Tibial nerve (tissue), 4 donors: ENCODE measurements at places on chromosomes 12 and 14. TPM values are rescaled to one million over a fixed set of nuclear protein-coding genes. Genes with fewer than 3 reads are reported as not detected.

SLC38A6 gene
- 34.2 TPM for total RNA-seq

TOMM20L gene
- total RNA-seq: not detected

DNA sequence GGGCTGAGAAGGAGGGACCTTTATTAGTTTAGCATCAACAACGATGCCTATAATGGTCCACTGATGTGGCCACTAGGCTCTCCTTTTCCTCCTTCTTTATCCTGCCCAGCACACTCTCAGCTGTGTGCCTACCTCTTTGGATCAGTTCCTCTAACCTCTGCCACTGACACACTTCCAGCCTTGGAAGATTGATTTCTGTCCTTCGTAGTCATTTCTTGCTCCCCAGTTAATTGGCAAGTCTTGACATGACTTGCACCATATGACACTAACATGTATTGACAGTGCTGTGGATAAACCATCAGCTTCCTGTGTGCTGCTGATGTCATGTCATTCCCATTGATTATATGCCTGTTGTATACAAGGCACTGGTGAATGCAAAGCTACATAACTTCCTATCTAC, 90.2 kb upstream of the PLEKHG7 start:
- DNase-seq: no peak

CCDC175 gene
- total RNA-seq: not detected

DNA sequence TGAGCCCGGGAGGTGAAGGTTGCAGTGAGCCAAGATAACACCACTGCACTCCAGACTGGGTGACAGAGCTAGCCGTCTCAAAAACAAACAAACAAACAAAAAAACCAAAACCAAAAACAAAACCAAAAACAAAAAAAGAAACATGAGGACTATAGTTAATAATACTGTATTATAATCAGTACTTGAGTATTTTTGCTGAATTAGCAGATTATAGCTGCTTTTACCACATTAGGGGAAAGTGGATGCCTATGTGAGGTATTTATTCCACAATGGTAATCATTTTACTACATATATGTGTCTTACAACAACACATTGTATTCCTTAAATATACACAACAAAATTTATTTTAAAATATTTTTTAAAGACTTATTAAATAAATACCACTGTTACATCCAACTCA, 101.4 kb upstream of the PPP4R3A start:
- no peak for DNase-seq

SCNN1A gene
- 15.9 TPM for total RNA-seq

DNA sequence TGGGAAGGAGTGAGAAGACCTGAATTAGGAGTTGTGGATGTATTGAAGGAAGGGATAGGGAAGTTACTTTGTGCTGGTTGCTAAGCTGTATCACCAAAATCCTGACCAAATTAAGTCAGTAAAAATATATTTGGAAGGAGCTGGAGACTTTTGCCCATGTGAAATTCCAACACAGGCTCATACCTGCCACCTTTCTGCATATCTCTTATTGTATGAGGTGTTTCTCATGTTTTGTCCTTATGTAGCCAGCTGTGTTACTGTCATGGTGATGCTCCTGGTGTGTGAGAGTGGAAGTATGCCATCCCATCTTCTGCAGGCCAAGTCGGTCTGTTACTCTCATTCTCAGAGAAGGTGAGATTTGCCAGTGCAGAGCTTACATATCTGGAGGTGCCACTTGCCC, 29.4 kb upstream of the RNU6-8 start:
- no peak for DNase-seq

- no peak for DNase-seq
Observed at GRCh38 chr12:45389426-45389825, 173.5 kb downstream of the ANO6 start.

DNA sequence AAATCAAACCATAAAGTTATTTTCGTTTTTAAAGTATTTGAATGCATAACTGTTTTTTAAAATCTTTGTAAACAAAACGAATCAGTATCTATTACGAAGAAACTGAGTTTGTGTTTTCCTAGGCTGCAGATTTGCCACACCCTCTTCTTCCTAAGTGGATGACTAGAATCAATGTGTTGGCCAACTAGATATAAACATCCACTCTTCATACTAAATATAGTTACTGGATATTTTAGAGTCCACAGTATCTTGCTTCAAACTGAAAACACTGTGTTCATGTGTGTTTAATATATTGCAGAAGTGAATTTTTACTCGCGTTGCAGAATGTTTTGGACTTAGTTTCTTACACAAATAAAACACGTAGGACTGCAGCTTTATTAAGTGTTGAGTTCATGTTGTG, 63.2 kb downstream of the KLHL28 start:
- DNase-seq: no peak

SERPINA6 gene
- not detected for total RNA-seq

DNA sequence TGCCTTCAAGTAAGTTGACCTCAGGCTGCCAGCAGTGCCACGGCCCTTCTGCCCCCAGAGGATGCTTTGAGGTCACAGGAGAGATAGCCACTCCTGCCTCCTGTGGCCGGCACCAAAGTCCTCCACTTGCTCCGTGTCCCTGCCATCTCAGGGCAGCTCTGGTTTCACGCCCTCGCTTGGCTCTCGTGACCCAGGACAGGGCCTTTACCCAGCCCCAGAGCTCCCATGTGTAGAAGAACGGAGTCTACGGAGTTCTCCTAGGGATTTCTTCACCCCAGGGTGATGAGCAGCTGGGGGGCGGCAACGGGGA, 178.1 kb downstream of the ADGRD1 start:
- DNase-seq: no peak

GLT1D1 gene
- total RNA-seq: 0.60 TPM

PZP gene
- not detected for total RNA-seq

RNF212B gene
- not detected for total RNA-seq

- no peak for DNase-seq
Observed at GRCh38 chr12:19671695-19672094, 232.4 kb downstream of the AEBP2 start.

- DNase-seq: no peak
Observed at GRCh38 chr14:105601360-105602242, 75.2 kb downstream of the TMEM121 start.

GRCh38 chr14:105196265-105196960, 15.3 kb upstream of the NUDT14 start:
- no peak for DNase-seq

GRCh38 chr12:5258926-5259325, 173.0 kb upstream of the NTF3 start:
- DNase-seq: no peak
